ENCODE measurements at places on chromosomes 12 and 14.

DNA sequence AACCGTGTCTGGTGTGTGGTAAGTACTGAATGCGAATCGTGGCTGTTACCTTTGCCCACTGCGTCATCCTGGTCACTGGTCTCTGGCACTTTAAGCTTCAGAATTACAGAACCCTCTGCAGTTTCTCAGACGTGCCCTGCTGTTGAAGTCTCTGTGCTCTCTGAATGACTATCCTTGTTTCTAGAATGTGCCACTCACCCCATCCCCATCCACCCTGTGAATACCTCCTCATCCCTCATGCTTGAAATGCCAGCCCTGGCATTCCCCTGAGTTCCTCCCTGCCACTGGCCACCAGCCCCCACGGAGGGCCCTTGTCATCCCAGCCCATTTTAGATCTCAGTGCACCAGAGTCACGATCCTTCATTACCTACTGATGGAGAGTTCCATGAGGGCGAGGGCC, 21.3 kb downstream of the TPCN1 start:
- no peak for DNase-seq

GRCh38 chr14:32677129-32677780, 261.4 kb upstream of the NPAS3 start:
- no peak for DNase-seq

- no peak for DNase-seq
Observed at GRCh38 chr14:95480887-95481226, 35.6 kb downstream of the SYNE3 start.

- peak; percentile 35 for DNase-seq
Observed at GRCh38 chr12:72610854-72611358, 338.7 kb downstream of the TRHDE start.

GRCh38 chr14:100674897-100675619, 51.6 kb upstream of the DLK1 start:
- DNase-seq: peak; percentile 34

GRCh38 chr14:80313806-80314205, 102.5 kb upstream of the DIO2 start:
- no peak for DNase-seq

- no peak for DNase-seq
Observed at GRCh38 chr14:85634205-85634604, 104.3 kb downstream of the FLRT2 start.

- no peak for DNase-seq
Observed at GRCh38 chr12:108629151-108629550, 4.5 kb downstream of the SELPLG start.

GRCh38 chr14:102665621-102666020, 73.2 kb downstream of the RCOR1 start:
- peak; percentile 47 for DNase-seq

DNA sequence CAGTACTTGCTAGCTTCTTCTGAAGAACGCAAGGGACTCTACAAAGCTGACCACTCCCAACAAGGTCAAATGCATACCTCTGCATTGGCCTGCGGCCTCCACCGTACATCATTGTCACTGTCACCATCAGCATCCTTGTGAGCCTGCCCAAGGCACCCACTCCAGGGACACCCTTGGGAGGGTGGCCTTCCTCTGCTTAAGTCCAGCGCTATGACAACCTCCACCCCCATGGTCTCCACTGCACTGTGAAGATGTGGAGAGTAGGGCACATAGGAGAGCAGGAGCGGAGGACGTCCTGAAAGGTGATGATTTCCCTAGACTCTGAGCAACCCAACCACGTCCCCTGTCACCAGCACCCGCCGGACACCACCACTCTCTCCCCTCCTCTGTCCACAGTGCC, 252.8 kb downstream of the ALG10 start:
- DNase-seq: no peak

- peak; percentile 82 for DNase-seq
Observed at GRCh38 chr12:45725631-45726602, 3.6 kb upstream of the ARID2 start.

DNA sequence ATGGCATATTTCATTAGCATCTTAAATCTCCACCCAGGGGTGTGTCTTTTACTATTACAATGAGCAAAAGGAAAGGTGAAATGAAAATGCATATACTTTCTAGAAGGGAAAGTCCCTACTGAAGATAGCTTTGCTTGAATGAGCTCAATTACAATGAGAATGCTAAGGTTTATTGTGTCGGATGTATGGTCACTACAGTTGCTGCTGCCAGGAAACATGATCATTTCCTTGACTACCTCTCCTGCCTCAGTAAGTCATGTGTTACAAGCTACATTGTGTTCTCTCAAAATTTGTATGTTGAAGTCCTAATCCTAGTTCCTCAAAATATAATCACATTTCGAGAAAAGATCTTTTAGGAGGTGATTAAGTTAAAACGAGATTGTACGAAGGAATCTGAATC, 322.2 kb downstream of the MDGA2 start:
- peak; percentile 1 for DNase-seq

- DNase-seq: no peak
Observed at GRCh38 chr14:32693114-32693513, 245.6 kb upstream of the NPAS3 start.

- no peak for DNase-seq
Observed at GRCh38 chr14:87864356-87865270, 128.4 kb downstream of the GALC start.

- DNase-seq: no peak
Observed at GRCh38 chr12:67759829-67760228, 111.3 kb downstream of the DYRK2 start.

DNA sequence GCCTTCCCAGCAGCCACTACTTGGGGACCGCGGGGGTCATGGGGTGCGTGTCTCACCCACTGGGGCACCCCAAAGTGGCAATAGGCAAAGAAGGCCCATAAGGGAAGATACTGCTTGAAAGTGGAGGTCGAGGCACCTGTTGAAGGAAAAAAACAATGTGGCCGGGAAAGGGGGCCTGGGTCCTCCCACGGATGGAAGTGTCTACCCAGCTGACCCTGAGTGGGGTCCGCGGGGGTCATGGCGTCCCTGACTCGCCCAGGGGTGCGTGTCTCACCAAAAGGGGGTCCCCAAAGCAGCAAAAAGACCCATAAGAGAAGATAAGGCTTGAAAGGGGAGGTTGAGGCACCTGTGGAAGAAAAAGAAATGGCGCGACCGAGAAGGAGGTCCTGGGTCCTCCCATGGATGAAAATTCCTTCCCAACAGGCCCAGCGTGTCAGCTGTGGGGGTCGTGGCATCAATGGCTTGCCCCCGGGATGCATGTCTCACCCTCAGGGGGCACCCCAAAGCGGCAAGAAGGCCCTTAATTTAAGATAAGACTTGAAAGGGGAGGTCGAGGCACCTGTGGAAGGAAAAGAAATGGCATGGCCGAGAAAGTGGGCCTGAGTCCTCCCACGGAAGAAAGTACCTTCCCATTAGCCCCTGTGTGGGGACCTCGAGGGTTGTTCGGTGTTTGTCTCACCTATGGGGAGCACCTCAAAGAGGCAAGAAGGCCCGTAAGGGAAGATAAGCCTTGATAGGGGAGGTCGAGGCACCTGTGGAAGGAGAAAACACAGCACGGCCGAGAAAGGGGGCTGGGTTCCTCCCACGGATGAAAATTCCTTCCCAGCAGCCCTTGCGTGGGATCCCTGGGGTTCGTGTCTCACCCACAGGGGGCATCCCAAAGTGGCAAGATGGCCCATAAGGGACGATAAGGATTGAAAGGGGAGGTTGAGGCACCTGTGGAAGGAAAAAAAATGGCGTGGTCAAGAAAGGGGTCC, 266.0 kb downstream of the ALG10 start:
- DNase-seq: no peak

DNA sequence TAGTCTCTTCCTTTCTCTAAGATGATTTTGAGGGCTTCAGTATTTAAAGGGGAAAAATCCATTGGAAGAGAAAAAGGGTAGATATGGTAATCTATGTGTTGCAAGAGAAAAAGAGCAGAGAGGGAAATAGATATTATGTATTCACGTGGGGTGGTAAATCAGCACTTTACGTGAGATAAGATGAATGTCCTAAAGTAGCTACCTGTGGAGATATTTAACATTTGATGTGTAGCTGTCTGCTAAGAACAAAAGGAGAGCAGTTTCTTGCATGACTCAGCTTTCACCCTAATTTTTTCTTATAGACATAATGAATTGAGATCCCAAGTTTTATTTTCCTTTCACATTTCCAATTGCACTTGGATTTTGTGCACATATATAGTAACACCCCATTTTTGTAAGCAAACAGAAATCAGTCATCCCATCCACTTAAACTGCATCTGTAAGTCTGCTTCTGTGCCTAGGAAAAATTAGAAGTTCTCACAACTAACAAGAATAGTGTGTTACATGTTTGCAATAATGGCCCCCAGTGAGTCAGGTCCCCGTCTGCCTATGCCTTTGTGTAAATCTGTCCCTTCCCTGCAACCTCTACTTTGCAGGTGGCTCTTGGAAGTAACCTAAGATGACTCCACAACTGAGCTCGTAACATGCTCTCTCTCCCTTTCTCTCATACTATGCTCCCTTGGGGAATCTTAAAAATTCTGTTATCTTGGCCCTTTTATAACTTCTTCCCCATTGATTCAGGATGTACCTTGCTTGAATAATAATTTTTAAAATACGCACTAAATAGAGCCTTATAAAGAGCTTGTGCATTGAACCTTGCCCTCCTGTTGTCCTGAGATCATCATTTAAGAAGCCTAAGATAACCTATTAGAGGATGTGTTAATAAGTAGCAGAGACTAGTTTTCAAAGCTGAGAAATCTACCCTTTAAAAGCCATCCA, 3.7 kb downstream of the TMTC3 start:
- no peak for DNase-seq

DNA sequence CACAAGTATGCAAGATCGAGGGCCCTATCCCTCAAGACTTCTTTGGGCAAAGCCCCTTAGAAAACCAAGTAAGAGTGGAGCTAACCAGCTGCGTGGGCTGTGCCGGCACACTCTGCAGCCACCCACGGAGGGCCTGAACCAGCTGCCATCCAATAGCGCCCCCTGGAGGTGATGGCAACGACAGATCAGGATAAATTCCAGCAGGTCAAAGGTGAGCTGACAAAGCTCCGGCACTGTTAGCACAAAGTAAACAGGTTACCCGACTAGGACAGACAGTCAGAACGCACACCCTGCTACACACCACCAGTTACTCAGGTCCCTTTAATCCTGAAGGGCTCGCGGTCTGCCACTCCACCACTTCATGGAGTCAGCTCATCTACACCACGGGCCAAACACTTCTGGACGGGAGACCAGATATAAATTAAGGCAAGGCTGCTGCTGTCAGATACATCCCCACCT, 4.9 kb downstream of the ZBTB39 start:
- DNase-seq: peak; percentile 86

GRCh38 chr14:50116966-50117365, 594 bp upstream of the VCPKMT start:
- no peak for DNase-seq

GRCh38 chr14:51650716-51651387, 858 bp upstream of the FRMD6 start:
- peak; percentile 11 for DNase-seq

DNA sequence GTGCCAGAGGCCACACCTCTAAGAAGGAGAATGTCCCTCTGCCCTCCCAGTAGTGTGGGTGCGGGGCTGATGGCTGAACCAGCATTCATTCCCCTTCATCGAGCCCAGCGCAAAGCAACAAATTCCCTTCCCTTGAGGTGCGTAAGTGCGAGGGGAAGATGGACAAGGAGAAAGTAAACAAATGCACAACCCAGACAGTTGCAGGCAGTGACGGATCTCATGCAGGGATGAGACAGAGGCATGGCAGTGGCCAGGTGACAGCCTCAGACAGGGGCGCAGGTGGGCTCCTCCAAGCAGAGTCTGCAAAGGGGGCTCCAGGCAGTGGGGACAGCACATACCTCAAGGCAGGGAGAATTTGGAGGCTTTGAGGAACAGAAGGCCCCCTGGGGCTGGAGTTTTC, 2.3 kb upstream of the MYL2 start:
- DNase-seq: no peak

- DNase-seq: no peak
Observed at GRCh38 chr14:50375760-50376159, 20.9 kb downstream of the CDKL1 start.

- no peak for DNase-seq
Observed at GRCh38 chr14:34623506-34623905, 6.4 kb downstream of the SNX6 start.

Data from hematopoietic multipotent progenitor cell treated with erythropoietin and hydrocortisone succinate and interleukin-3 and kit ligand, for 4 days (in vitro differentiated cells).